ENCODE measurements at places on chromosomes 16 and 17. TPM values are rescaled to one million over a fixed set of nuclear protein-coding genes. Genes with fewer than 3 reads are reported as not detected.

WNT9B gene
- total RNA-seq, result not detected

TPSAB1 gene
- total RNA-seq, result 62.0 TPM

C1QTNF8 gene
- total RNA-seq, result not detected

SNX20 gene
- 8.5 TPM for total RNA-seq

KRT24 gene
- not detected for total RNA-seq

ACE gene
- total RNA-seq, result 5.7 TPM

STAC2 gene
- total RNA-seq, result not detected

TMEM235 gene
- total RNA-seq, result not detected

ACSM2A gene
- not detected for total RNA-seq

LAT gene
- total RNA-seq, result 5.2 TPM

CX3CL1 gene
- 7.0 TPM for total RNA-seq

TAF15 gene
- total RNA-seq, result 69.1 TPM

DNAI2 gene
- not detected for total RNA-seq

LRRC37A gene
- total RNA-seq, result 2.4 TPM

KRTAP2-3 gene
- not detected for total RNA-seq

All from subcutaneous adipose tissue (tissue), 4 donors.